ENCODE measurements at places on chromosomes 11 and 22.

- DNase-seq, result no peak
These were observed 110.6 kb downstream of the SGSM3 start for GRCh38 chr22:40480996-40481395.

- peak; percentile 71 for DNase-seq
These were observed 1.9 kb downstream of the OR4S1 start for GRCh38 chr11:48307760-48308386.

DNA sequence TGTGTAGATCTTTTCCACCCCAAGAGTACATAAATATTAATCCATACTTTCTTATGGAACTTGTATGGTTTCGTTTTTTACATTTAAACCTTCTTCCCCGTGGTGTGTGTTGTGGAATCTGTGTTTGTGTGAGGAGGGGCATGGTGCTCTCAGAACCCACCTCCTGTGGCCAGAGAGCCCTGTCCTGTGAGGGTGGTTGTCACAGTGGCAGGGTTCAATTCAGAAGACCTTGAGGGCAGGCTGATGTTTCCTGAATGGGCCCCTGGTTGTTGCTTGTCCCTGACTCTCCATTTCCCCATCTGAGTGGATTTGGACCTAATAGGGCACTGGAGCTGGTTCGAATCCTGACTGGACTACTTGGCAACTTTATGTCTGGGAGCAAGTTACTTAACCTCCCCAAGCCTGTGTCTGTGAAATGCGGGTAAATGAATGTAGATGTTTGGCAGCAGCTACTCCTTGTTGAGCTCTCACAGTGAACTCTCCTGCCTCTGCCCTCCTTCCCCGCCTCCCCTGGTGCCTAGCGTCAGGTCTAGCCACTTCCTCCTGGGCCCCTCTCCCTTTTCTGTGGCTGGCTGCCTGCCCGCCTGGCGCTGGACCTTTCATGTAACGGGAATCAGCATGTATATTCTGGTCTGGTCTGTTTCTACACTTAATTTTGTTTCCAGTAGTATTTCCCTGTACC lies 7.3 kb downstream of the NEAT1 start:
- DNase-seq, result peak; percentile 66

DNA sequence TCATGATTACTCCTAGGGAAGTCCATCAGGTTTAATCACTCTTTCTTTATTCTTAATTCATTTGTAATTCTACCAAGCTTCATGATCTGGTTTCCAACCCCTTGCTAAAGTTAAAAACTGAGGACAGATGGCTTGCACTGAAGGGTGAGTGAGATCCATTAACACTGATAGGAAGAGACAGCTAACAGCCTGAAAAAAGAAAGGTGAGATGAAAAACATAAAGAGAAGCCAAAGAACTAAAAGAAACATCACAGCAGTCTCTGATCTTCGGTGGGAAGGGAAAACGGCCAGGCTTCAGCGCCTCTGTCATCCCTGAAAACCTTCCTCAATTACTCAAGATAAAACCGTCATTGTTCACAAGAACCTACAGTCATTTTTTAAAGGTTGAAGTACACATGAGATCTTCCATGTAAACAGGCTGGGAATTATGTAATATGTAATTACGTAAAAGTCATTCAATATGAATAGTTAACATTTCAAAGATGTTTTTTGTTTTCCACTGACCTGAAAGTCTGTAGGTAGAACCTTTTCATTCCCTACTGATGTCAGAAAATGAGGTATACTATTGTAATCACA lies 41.3 kb downstream of the VSIG10L2 start:
- no peak for DNase-seq

DNA sequence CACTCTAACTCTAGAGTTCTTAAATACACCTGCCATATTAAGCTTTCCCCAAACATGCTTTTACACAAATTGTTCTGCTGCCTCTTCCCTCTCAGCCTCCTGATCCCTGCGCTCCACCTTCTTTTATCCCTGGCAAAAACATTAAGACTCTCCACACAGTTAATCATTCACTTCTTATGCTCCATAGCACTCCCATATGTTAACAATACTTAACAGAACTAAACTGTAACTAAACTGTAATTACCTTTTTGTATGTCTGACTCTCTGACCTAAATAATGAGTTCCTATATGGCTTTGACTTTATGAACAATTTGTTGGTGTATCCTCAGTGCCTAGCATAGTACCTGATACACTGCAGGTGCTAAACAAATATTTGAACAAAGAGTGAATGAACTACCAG lies 71.8 kb downstream of the BTBD10 start:
- DNase-seq, result no peak

DNA sequence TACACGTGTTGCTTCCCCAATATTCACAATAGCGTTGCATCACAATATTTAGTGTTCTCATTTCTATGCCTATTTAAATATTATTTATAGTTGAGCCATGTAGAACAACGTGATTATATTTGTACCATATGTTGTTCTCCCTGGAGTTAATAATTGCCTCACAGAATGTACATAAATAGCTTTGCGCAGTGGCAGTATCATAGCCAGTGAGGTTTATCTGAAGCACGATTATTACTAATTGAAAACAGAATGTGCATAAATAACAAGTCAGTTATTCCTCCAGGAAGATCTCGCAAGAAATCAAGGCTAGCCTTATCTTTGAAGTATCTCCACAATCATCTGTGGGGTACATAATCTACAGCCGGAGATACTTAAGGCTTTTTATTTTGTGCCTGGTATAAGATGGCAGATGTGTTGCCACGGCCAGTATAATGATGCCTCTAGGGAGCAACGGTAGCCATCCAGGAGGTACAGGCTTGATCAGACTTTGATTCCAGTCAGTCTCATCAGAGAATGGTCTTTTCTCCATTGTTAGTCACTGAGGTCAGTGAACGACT lies 197.5 kb downstream of the MSANTD4 start:
- no peak for DNase-seq

GRCh38 chr11:57133366-57134038 lies 48.3 kb upstream of the LRRC55 start:
- no peak for DNase-seq

GRCh38 chr11:100585728-100586127 lies 101.4 kb upstream of the ARHGAP42 start:
- DNase-seq, result no peak

DNA sequence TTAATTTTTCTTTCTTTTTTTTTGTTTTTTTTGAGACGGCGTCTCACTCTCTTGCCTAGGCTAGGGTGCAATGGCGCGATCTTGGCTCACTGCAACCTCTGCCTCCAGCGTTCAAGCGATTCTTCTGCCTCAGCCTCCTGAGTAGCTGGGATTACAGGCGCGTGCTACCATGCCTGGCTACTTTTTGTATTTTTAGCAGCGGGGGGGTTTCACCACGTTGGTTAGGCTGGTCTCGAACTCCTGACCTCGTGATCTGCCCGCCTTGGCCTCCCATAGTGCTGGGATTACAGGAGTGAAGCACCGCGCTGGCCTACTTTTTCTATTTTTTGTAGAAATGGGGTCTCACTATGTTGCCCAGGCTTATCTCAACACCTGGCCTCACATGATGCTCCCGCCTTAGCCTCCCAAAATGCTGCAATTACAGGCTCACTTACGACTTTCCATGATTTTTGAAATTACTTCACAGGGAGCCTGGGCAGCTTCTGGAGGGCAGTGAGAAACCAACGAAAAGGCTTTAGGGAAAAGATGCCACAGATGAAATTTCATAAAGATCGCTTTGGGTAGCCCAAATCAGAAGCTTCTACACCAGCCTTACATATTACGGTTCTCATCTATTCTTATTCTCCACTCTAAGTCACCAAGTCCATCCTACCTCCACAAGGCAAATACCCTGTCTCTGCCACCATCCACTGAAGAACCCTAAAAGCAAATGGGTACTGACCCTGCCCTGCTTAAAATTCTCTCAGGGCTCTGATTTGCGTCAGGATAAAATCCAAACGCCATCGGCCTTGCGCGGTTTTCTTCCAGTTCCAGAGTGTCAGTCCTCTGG lies 866 bp upstream of the RRM1 start:
- DNase-seq, result no peak

GRCh38 chr11:18540207-18541009 lies 13.7 kb upstream of the TSG101 start:
- peak; percentile 17 for DNase-seq

GRCh38 chr11:127656116-127656836 lies 655.7 kb upstream of the KIRREL3 start:
- no peak for DNase-seq

GRCh38 chr11:22556381-22556780 lies 69.2 kb downstream of the FANCF start:
- DNase-seq, result no peak

DNA sequence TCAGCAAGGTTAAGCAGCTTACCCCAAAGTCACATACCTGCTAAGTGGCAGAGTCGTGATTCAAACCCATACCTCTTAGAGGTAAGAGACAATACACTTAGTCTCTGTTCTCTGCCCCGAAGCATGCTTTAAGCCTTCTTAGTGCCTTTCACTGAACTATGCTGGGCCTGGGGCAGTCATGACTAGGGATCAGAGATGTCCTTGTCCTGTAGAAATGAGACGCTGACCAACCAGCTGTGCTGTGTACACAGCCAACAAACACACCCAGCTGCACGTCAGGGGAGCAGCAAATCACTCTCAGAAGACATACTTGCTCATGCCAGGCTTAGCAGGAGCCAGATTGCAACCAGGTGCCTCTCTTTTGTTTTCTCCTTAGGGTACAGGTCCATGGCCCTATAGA lies 255.7 kb downstream of the BUD13 start:
- DNase-seq, result no peak

DNA sequence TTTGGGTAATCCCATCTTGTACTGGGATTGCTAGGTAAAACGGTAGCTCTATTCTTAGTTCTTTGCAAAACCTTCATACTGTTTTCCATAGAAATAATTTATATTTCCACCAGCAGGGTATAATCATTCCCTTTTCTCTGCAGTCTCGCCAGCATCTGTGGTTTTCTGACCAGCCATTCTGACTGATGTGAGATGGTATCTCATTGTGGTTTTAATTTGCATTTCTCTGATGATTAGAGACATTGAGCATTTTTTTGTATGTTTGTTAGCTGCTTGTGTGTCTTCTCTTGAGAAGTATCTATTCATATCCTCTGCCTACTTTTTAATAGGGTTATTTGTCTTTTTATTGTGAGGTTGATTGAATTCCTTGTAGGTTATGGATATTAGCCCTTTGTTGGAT lies 220.9 kb downstream of the PGR start:
- no peak for DNase-seq

DNA sequence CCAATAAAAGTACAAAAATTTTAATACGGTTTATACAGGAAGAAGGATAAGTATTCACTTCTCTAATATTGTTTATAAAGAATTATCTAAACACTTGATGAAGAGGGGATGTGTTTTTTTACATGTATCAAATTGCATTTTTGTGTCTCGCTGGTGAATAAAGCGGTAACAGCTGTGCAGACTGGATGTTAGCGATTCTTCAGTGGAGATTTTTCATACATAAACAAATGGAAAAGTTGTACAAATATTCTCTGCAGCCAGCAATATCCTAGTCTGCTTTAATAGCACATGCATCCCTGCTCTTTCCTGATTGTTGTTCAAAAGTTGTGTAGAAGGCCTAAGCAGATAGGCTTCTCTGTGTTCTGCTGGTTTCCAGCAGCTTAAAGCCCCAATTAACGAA lies 369.3 kb downstream of the SOX6 start:
- DNase-seq, result no peak

DNA sequence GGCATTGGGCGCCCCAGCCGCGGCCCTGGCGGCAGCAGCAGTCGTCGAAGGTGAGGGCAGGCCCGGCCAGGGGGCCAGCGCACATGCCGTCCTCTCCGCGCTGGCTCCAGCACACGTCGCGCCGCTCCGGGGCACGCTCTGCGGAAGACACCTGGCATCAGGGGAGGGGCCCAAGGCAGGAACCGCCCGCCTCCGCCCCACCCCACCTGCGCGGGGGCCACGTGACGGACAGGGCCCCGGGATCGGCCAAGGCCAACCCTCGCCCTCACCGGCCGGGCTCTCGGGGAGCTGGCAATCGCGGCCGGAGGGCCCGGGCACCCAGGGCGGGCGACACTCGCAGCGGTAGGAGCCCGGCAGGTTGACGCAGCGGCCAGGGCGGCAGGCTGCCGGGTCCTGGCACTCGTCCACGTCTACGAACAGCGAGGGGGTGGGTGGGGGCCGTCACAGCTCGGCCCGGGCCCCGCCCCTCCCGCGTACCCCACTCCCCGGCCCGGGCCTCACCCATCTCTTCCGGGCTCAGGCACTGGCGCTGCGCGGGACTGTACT lies 14.9 kb downstream of the SCYL1 start:
- no peak for DNase-seq

GRCh38 chr11:62000539-62001446 lies 33.4 kb upstream of the FTH1 start:
- DNase-seq, result no peak

- DNase-seq, result no peak
These were observed 7.9 kb downstream of the KLHL22 start for GRCh38 chr22:20487715-20488114.

GRCh38 chr11:66855574-66856495 lies 1.0 kb upstream of the LRFN4 start:
- DNase-seq, result peak; percentile 93

DNA sequence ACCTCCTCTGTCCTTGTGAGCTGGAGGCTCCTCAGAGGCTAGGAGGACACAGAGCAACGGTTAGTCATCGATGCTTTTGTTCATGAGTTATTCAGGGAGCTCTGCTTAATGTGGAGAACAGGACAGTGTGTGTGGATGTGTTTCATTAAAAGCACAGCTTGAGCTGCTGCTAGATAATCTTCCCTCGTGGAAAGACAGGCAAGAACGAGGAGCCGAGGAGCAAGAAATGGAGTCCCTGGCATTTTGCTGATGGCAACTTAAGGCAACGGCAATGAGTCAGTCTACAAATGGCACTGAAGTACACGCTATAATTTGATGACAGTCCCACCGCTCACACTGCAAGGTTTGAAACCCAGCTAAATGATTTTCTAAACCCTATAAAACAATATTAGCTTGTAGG lies 106.2 kb downstream of the IGLL1 start:
- peak; percentile 18 for DNase-seq

DNA sequence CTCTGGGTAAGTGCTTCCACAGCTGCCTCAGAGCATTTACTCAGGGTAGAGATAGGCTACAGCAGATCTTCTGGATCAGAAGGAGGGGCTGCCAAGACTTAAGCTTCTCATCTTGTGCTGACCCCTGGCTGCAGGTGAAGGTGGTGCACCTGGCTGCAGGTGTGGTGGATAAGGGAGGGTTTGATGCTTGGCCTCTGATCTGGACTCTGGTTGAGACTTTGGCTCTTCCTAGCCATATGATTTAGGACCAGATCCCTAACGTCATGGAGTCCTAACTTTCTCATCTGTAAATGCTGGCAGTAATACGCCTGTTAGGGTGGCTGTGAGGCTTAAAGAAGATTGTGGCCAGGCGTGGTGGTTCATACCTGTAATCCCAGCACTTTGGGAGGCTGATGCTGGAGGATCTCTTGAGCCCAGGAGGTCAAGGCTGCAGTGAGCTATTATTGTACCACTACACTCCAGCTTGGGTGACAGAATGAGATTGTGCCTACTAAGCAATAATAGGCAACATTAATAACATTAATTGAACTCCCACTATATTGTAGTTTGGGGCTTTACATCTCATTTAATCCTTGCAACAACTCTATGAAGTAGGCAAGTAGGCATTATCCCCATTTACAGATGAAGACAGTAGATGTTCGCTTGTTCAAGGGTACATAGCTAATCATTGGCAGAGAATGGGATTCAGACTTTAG lies 10.7 kb downstream of the DTX4 start:
- no peak for DNase-seq

GRCh38 chr11:105389952-105390351 lies 219.9 kb upstream of the GRIA4 start:
- no peak for DNase-seq

Data from Ammon's horn (tissue), 1 donor.